ENCODE measurements at places on chromosomes 12 and 14. TPM values are rescaled to one million over a fixed set of nuclear protein-coding genes. Genes with fewer than 3 reads are reported as not detected.

The HEATR5A gene
- 28.8 TPM for total RNA-seq

The FGF23 gene
- total RNA-seq = under 0.01 TPM

The CIT gene
- total RNA-seq = 9.6 TPM

The KLHL33 gene
- under 0.01 TPM for total RNA-seq

The PRKD1 gene
- 4.5 TPM for total RNA-seq

The CGRRF1 gene
- total RNA-seq = 10.4 TPM

The KIF5A gene
- total RNA-seq = under 0.01 TPM

The PLCZ1 gene
- total RNA-seq = not detected

The CPNE6 gene
- total RNA-seq = not detected

The P2RX7 gene
- 3.9 TPM for total RNA-seq

Data from dermis microvascular lymphatic vessel endothelial cell (primary cell).